Activated CD4-positive, alpha-beta T cell treated with anti-CD3 and anti-CD28 coated beads for 48 hours (primary cell): ENCODE measurements at places on chromosomes 2 and 18.

DNA sequence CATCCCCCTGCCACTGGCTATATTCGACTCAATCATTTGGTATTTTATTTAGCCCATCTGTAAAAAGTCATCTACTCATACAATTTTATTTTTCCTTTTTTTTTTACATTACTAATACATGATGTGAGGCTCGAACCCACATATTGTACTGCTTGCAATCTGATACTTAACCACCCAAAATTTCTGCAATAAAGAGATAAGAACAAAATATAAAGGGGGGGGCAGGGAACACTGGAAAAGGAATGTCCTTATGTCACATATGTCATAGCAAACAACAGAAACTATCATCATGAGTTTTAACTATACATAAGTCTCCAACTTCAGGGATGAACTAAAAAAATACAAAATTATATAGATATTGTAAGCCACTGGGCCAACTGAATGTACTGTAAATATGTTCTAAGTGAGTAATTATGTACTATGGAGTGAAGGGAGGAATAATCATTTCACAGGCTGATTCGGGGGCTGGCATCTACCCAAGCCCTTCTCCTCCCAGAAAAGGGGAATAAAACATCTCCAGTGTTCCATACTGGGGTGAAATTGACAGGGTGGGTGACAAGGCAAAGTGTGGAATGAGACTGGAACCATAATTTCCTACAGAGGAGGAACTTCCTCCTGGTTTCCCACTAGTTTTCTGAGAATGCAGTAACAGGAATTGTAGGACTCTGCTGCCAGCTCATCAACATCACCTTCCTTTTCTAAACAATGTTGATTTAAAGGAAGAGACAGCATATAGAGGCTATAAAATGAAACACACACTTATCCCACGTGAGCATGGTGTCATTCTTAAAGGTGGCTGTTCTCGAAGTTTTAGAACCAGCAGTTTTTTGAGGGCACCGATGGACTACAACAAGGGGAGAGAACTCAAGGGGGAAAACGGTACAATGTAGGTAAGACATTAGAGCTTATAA lies 79.5 kb downstream of the FARSB start:
- no peak for DNase-seq

DNA sequence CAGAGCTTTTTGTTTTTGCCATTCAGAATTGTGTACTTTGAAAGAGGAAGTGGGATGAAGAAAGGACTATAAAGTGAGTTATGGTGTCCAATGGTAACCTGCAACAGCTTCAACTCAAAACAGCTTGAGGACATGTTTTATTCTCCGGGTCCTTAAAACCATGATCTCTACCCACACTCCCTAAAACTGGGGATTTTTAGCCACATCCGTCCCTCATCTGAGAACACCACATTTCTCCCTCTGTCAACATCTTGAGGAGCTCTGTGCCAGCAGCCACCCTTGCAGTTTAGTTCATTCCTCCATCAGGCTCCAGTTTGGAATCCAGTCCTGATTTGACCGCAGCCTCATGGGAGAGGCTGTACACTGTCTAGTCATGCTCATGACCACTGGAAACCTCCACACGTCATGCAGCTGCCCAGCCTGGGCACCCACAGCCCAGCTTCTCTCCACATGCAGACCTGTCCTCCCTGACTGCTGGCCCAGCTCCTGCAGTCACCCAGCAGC lies 62.6 kb downstream of the C18orf63 start:
- no peak for DNase-seq

DNA sequence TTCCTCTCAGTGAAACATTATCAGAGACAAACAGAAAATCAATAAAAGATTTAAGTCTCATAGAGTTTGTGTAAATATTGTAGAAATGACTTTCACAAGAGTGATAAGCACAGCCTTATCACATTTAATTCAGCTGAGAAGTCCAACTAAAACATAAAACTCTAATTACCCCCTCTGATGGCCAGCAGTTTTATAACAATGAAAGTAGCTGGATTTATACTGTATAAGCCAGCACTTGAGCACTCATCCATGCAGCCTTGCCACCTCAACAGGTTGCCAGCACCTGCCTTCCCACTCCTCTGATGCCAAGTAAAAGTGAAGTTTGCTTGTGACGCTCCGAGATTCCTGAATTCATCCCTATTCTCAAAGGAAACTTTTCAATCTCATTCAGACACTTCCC lies 103.0 kb upstream of the STK39 start:
- DNase-seq = no peak

GRCh38 chr2:95042472-95043271 lies 17.2 kb downstream of the MAL start:
- DNase-seq = no peak

GRCh38 chr2:15127876-15128275 lies 433.3 kb downstream of the NBAS start:
- DNase-seq = no peak

- no peak for DNase-seq
Observed at GRCh38 chr2:129253461-129253812, 726.0 kb upstream of the RAB6C start.

DNA sequence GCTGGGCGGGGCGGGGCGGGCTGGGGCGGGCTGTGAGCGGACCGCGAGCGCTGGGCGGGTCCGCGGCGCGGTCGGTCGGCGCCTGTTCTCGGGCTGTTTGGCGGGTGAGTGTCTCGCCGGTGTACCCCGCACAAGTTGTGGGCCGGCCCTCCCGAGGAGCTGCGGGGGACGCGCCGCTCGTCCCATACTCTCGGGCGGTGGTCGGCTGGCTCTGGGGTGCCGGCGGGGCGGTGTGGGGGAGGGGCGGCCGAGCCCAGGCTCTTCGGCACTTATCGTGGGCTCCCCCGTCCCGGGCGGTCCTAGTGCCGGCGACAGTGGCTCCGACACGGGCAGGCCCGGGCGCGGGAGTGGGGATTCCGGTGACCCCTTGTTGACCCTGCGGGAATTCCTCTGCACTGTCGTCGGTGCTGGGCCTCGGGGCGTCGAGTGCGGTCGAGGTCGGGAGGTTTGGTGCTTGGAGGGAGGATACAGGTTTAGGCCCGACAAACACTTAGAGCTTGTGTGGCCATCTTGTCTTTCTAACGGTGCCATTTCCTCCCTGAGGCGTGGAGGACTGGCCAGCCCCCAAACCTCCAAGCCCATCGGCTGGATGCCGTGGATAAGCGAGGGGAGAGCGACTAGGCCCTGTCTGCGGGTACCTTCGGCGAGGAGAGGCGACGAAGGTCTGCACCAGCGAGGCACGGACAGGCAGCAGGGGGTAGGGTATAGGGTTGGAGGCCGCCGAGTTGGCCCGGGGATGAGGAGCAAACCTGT lies at the start of gene SEPTIN2:
TSS of gene SEPTIN2 (plus strand) at position 47 of the 753 bp plus-strand sequence. CDS start 8,308 bp downstream, outside the sequence.
- DNase-seq = peak; percentile 81

DNA sequence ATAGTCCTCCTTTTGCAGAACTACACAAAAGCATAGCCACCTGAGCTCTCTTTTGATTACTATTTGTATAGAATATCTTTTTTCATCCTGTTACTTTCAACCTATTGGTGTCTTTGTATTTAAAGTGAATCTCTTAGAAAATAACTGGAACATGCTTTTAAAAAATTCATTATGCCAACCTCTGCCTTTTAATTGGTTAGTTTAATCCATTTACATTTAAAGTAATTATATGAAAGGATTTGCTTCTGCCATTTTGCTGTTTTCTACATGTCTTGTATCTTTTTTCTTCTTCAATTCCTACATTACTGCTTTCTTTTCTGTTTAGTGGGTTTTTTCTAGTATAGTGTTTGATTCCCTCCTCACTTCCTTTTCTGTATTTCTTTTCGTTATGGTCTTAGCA lies 407.5 kb upstream of the ZEB2 start:
- DNase-seq = no peak

DNA sequence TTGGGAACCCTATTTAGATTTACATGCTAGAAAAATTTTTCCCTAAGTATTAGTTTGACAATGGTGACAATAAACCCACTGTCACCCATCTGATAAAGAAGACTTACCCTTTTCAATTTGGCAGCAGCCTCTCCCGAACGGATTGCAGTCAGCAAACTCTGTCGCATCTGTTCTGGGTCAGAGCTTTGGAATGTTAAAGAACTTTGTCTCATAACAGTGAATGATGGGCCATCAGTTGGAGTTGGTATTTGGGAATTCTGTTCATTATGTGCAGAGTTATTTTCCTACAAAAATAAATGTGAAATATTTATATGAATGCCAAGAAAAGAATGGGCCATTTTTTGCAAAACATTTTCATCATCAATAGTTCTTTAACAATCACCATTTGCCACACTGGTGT lies 70.8 kb upstream of the GRB14 start:
- DNase-seq = no peak

GRCh38 chr2:70733646-70734180 lies 34.3 kb downstream of the ADD2 start:
- DNase-seq = no peak

DNA sequence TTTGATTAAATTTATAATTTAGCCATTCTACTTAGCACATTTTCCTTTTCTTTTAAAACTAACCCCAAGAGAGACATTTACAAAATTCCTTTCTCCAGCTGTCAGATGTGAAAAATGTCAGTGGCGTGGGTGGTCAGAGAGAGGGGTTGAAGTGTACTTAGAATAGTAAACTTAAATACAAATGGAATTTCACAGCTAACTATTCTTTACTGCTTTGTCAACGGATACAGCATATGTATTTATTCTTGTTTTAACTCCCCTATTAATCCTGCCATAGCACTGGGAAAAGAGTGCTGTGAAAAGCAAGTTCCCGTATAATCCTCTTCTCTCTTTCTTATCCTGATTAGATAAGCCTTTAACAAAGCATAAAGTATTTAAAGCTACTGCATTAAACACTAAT lies 191.4 kb upstream of the CHAC2 start:
- DNase-seq = no peak

- no peak for DNase-seq
Observed at GRCh38 chr2:239457586-239458445, 57.0 kb upstream of the HDAC4 start.

DNA sequence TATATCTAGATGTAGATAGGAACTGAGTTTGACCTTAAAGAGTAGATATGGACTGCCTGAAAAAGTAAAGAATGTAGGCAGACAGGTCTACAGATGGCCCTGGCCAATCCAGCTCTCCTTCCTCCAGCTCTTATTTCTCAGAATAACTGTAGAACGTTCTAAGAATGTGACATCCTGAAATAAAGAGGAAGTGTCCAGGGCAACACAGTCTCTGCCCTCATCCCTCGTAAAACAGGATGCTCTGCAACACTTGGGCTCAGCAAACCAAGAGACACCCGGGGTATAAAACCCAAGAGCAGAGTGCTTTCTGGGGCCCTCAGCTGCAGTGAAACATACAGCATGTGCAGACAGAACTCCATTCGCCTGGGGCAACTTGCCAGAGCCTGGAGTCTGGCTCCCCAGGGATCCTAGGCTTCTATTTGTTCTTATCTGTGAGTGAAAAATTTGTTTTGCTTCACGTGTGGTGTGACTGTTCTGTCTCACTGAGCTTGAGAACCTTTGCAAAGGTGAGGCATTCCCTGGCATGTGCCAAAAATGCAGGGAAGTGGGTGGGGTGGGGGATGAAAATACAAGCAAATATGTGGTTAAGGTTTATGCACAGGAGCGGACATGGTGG lies 401.0 kb downstream of the SETBP1 start:
- no peak for DNase-seq

GRCh38 chr2:137809837-137810236 lies 154.4 kb upstream of the HNMT start:
- DNase-seq = no peak

GRCh38 chr2:160321006-160321405 lies 120.9 kb upstream of the ITGB6 start:
- no peak for DNase-seq

- DNase-seq = no peak
Observed at GRCh38 chr2:182540252-182540651, 113.4 kb upstream of the PDE1A start.

DNA sequence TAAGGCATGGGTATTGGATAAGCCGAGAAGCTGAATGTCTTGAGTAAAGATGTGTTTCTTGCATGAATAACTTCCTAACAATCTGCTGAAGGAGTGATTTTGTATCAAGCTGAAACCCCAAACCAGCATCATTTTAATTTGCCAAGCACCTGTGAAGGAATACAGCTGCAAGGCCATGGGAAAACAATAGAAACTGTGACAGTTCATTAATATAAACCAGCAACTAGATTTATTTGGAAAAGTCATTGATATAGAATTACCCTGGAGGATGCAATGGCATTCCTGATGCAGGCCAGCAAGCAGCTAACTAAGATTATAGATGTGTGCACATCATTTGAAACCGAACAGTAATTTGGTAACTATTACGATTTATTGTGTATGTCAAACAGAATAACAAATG lies 155.7 kb upstream of the TCF4 start:
- no peak for DNase-seq
